ENCODE measurements at places on chromosomes 16 and 17.

GRCh38 chr17:31398381-31399311 is 7.2 kb downstream of the RAB11FIP4 start:
- no peak for DNase-seq
- H3K4me3 ChIP-seq, result no peak overlapping the region
- no peaks in the 10 kb centered on the region for H3K4me1 ChIP-seq

GRCh38 chr17:77619851-77620250 is 338.7 kb upstream of the TNRC6C start:
- no peaks in the 10 kb centered on the region for H3K27me3 ChIP-seq
- no peak overlapping the region for H3K27ac ChIP-seq
- no peak for DNase-seq
- peaks cover 18% of the 10 kb centered on the region for H3K4me1 ChIP-seq

DNA sequence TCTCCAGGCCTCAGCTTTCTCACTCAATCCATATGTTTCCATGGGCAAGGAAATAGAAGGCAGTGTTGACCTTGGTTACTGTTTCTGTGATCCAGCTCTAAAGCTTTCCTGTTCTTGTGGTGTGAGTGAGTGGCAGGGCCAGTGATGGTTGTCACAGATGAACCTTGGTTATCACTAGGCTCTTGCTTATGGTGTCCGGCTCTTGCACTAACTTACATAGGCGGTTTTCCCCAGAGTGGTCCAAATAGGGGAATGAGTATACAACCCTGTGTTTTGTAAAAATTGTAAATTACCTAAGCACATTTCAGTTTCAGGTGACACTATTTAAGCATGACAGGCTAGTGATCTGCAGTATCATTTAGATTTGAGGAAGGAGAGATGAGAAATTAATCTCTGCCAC is 6.8 kb downstream of the MFSD11 start:
- peaks cover 12% of the 10 kb centered on the region for H3K4me1 ChIP-seq
- DNase-seq, result no peak
- H3K4me3 ChIP-seq, result no peak overlapping the region

DNA sequence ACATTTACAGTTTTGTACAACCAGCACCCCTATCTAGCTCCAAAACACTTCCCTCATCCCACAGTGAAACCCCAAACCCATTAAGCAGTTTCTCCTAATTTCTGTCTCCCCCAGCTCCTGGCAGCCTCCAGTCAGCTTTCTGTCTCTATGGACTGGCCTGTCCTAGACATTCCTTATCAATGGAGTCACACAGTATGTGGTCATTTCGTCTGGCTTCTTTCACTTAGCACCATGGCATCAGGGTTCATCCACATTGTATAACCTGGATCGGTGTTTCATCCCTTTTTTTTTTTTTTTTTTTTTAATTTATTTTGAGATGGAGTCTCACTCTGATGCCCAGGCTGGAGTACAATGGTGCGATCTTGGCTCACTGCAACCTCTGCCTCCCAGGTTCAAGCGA is 68.5 kb downstream of the ZDHHC7 start:
- DNase-seq, result no peak
- no peak overlapping the region for H3K27ac ChIP-seq
- H3K27me3 ChIP-seq, result no peaks in the 10 kb centered on the region
- no peak overlapping the region for H3K4me3 ChIP-seq

DNA sequence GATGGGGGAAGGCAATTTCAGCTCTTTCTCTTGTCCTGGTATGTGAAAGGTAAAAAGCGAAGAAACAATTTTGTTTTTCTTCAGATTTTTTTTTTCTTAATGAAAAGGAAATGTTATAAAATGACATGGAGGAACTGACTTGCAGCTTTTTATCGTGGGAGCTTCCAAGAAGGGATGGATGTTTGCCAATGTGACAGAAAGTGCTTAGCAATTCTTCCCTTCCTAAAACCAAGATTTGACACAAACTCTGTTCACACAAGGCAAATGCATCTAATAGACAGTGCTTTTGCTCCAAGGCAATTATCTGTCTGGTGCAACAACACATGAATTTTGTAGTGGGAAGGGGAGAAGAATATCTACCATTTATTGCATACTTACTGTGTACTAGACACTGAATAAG is 988.5 kb downstream of the CDH11 start:
- no peak overlapping the region for H3K4me3 ChIP-seq
- no peaks in the 10 kb centered on the region for H3K27me3 ChIP-seq
- no peak for DNase-seq
- H3K4me1 ChIP-seq, result no peaks in the 10 kb centered on the region

- peak; percentile 85 for DNase-seq
- peaks cover 35% of the 10 kb centered on the region for H3K4me1 ChIP-seq
Observed at GRCh38 chr17:32461853-32462617, 17.7 kb downstream of the PSMD11 start.

GRCh38 chr17:79246225-79247190 is 171.9 kb downstream of the ENGASE start:
- no peak overlapping the region for H3K4me3 ChIP-seq
- no peak for DNase-seq
- no peaks in the 10 kb centered on the region for H3K36me3 ChIP-seq

GRCh38 chr17:63675607-63676546 is 24.0 kb downstream of the LIMD2 start:
- no peak for DNase-seq
- peaks cover under 1% of the 10 kb centered on the region for H3K36me3 ChIP-seq

DNA sequence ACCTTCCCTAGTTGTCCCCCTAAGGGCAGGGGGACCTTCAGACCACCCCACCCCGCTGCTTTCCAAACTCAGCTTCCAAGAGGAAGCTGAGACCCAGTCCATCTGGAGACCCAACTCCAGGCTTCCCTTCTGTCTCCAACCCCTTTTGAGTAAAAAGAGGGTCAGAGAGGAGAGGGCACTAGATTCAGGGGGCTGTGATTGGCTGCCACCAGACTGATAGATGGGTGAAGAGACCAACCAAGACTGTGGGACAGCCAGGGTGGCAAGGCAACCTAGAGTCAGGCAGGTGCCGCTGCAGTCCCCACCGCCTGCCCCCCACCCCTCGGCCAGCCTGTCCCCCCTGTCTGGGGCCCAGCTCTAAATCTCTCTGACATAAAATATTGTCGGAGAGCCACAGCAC is 92.5 kb downstream of the SDK2 start:
- H3K36me3 ChIP-seq, result no peaks in the 10 kb centered on the region
- peaks cover 18% of the 10 kb centered on the region for H3K4me1 ChIP-seq
- peak; percentile 35 for DNase-seq
- no peaks in the 10 kb centered on the region for H3K27me3 ChIP-seq
- peak overlapping the region; percentile 32 for H3K27ac ChIP-seq
- peak overlapping the region; percentile 70 for H3K4me3 ChIP-seq

- H3K36me3 ChIP-seq, result no peaks in the 10 kb centered on the region
- H3K4me3 ChIP-seq, result no peak overlapping the region
- no peaks in the 10 kb centered on the region for H3K27me3 ChIP-seq
Observed at GRCh38 chr17:3889325-3890012, 3.4 kb downstream of the CAMKK1 start.

DNA sequence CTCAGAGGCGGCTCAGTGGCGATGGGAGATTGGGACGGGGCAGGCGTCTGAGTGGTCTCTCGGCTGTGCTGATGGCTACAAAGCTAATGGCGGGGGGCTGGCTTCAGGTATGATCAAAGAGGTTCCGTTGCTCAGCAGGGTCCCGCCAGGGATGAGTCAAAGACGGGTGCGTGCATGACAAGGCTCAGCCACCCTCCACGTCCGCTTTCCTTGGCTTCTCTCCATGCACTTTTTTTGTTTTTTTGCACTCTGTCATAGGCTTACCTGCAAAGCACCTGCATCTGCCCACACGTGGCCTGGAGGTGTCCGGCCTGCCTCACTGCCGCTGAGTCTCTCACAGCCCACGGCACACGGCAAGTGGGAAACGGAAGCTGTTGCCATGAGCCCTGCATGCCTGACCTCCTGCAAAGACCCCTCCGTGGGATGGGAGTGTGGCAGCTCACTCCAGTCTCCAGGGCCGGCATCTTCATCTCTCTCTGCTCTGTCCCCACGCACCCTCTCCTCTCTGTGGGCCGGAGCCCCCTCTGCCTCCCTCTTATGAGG is 85.5 kb upstream of the ZNF469 start:
- H3K4me3 ChIP-seq, result no peak overlapping the region
- H3K4me1 ChIP-seq, result no peaks in the 10 kb centered on the region
- DNase-seq, result no peak

DNA sequence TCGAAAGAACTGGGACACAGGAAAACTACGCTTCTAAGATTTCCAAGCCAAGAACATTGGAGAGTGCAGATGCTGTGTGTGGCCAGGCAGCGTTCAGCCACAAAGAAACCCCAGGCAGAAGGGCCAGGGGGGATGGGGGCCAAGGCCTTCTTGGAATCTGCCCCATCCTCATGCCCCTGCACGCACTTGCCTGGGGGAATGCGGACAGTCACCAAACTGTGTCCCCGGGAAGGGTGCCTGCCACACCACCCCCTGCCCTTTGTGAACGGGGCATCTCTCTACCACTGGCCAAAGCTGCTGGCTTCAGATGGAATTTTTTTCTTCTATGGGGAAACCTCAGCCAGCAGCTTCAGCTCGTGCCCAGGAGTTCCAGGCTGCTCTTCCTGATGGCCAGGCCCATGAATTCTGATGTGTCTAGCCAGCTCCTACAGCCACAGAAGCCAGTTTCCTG is 32.0 kb upstream of the DNAH17 start:
- no peak overlapping the region for H3K4me3 ChIP-seq
- DNase-seq, result no peak
- no peaks in the 10 kb centered on the region for H3K36me3 ChIP-seq
- H3K27me3 ChIP-seq, result peaks cover 2% of the 10 kb centered on the region
- H3K4me1 ChIP-seq, result no peaks in the 10 kb centered on the region

DNA sequence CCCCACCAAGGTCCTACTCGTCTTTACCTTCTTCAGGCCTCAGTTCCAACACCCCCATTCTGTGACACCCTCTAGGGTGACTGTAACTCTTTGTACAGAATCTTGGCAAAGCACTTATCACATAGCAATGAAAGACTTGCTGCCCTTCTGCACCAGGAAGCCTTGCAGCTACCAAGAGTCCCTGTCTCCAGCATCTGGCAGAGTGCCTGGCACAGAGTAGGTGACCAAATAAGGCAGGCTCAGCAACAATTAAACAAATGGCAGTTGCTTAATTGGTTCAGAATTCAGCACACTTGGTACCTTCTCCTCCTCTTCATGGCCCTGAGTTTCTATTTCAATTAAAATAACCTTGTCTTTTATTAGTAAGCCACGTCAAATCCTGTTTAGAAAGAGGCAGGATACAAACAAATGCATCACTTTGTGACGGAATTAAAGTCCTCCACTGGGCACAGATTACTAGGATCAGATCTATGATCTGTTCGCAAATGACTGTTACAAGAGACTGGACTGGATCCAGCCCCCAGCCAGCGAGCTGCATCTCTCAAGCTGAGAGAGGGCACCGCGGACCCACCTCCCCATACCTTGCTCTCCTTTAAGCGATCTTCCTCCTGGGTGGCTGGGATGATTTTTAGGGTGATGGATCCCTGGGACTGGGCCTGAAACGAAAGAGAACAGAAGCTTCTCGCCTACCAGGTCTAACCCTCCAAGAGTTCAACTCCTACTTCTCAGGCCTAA is 9.4 kb downstream of the MPP3 start:
- no peak for DNase-seq
- no peak overlapping the region for H3K4me3 ChIP-seq
- H3K27me3 ChIP-seq, result no peaks in the 10 kb centered on the region
- no peaks in the 10 kb centered on the region for H3K4me1 ChIP-seq
- H3K27ac ChIP-seq, result no peak overlapping the region
- no peaks in the 10 kb centered on the region for H3K36me3 ChIP-seq

DNA sequence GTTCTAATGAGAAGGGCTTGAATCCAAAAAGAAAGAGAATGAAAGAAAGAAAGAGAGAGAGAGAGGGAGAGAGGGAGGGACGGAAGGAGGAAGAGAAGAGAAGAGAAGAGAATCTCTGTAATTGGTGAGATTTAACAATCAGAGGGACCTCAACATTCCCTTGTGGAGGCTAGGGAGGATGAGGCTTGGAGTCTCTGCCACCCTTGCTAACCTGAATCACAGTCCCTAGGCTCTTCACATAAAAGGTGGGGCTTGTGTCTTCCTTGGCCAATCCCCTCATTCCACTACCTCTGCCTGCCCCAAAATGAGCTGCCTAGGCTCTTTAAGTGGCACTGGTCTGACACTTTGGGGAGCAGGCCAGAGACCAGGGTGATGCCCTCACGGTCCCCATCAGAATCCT is 30.1 kb downstream of the PIPOX start:
- H3K36me3 ChIP-seq, result no peaks in the 10 kb centered on the region
- no peak for DNase-seq
- H3K27ac ChIP-seq, result no peak overlapping the region
- no peaks in the 10 kb centered on the region for H3K27me3 ChIP-seq
- H3K4me1 ChIP-seq, result no peaks in the 10 kb centered on the region

GRCh38 chr17:33889040-33889439 is 366.0 kb upstream of the CCL2 start:
- H3K36me3 ChIP-seq, result no peaks in the 10 kb centered on the region
- H3K27me3 ChIP-seq, result peaks cover 8% of the 10 kb centered on the region
- H3K4me3 ChIP-seq, result no peak overlapping the region

GRCh38 chr17:79981661-79982101 is 54.0 kb downstream of the TBC1D16 start:
- H3K4me3 ChIP-seq, result no peak overlapping the region
- no peaks in the 10 kb centered on the region for H3K36me3 ChIP-seq
- no peak overlapping the region for H3K27ac ChIP-seq
- no peaks in the 10 kb centered on the region for H3K27me3 ChIP-seq
- no peak for DNase-seq
- no peaks in the 10 kb centered on the region for H3K4me1 ChIP-seq

DNA sequence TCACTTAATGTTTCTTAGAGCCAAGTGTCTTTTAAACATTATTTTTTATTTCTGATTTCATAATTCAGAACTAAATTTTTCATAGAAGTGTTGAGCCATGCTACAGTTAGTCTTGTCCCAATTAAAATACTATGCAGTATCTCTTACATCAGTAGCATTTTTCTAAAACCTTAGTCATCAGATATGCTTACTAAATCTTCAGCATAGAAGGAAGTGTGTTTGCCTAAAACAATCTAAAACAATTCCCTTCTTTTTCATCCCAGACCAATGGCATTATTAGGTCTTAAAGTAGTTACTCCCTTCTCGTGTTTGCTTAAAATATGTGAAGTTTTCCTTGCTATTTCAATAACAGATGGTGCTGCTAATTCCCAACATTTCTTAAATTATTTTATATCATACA is 13.6 kb upstream of the BCAS3 start:
- no peak overlapping the region for H3K4me3 ChIP-seq
- H3K27ac ChIP-seq, result no peak overlapping the region
- H3K36me3 ChIP-seq, result peaks cover 5% of the 10 kb centered on the region
- no peaks in the 10 kb centered on the region for H3K27me3 ChIP-seq

GRCh38 chr16:31113121-31114120 is 4.0 kb upstream of the KAT8 start:
- H3K27me3 ChIP-seq, result no peaks in the 10 kb centered on the region
- H3K27ac ChIP-seq, result peak overlapping the region; percentile 78
- no peak for DNase-seq
- peaks cover 18% of the 10 kb centered on the region for H3K36me3 ChIP-seq
- H3K4me1 ChIP-seq, result peaks cover 28% of the 10 kb centered on the region

DNA sequence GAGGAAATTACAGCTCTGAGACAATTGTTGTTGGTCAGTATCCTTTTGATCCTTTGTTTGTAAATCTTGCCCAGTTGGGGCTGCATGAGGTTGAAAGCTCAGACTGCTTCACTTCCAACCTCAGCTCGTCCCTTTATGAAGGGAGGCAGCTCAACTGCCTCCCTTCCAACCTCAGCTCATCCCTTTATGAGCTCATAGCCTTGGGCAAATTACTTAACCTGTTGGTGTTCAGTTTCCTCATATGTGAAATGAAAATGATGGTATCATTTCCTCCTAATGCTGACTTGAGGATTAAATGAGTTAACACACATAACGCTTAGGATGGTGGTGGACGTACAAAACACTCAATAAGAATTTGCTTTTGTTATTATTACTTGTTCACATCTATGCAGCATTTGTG is 265.1 kb downstream of the CDH13 start:
- no peak overlapping the region for H3K27ac ChIP-seq
- no peaks in the 10 kb centered on the region for H3K27me3 ChIP-seq
- H3K4me3 ChIP-seq, result no peak overlapping the region
- no peak for DNase-seq
- no peaks in the 10 kb centered on the region for H3K4me1 ChIP-seq

Data from activated CD8-positive, alpha-beta T cell treated with anti-CD3 and anti-CD28 coated beads for 36 hours (primary cell).